ENCODE measurements at places on chromosomes 1 and 21.
A peak's percentile ranks its signal among the peaks of the same experiment; 100 is the strongest.

GRCh38 chr1:94514095-94514727 lies 27.3 kb downstream of the F3 start:
- DNase-seq = no peak

GRCh38 chr21:16426936-16427335 lies 697.2 kb downstream of the USP25 start:
- no peak for DNase-seq

DNA sequence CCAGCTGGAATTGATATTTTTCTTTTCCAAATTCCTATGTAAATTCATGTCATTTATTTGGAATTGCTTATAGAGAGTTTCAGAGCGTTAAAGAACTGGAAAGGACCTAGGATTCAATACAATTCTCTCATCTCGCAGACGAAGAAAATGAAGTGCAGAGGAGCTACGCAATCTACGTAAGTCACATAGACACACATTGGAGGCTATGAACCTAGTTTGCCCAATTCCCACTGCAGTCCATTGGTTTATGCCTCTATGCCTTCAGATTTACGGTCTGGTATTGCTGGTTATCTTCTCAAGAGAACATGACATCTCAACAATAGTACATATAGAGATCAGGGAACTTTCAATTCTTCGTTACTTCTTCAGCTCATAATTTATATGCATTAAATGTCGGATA lies 971 bp upstream of the RNF2 start:
- DNase-seq = no peak

GRCh38 chr1:10388387-10388715 lies 10.5 kb upstream of the PGD start:
- no peak for DNase-seq

GRCh38 chr1:206904423-206905142 lies 7.3 kb downstream of the IL24 start:
- no peak for DNase-seq

- DNase-seq = no peak
Measured at GRCh38 chr1:155009221-155009711, 6.7 kb downstream of the ZBTB7B start.

- no peak for DNase-seq
Measured at GRCh38 chr21:29208682-29209059, 78.2 kb downstream of the MAP3K7CL start.

GRCh38 chr1:219717536-219717935 lies 104.6 kb upstream of the ZC3H11B start:
- no peak for DNase-seq

GRCh38 chr1:88466899-88467580 lies 217.0 kb upstream of the PKN2 start:
- DNase-seq = no peak

- DNase-seq = no peak
Measured at GRCh38 chr1:13759072-13759471, 59.1 kb downstream of the PRDM2 start.

DNA sequence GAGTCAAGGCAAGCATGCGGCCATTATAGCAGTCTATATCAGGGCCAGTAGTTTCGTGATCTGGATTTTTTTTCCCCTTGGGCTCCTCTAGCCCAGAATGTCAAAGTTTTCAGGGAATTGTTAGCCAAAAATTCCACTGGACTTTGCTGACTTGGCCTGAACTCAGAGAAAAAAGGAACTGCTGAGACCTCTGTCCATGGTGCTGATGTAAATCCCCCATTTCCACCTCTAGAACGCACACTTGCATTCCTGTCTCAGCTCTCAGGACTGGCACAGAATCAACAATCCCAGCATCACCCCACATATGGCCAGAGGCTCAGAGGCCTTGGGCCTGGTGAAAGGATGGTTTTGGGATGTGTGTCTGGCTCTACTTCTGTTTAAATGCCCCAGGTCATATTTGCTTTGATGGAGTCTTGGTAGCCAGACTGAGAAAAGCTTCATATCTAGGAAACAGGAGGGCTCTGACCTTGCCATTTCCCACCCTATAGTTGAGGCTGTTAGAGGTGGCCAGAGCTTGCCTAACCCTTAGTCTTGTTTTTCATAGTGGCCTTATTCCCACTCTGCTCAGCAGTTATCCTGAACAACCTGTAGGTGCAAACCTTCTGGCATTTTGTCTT lies 16.9 kb upstream of the EFCAB14 start:
- no peak for DNase-seq

DNA sequence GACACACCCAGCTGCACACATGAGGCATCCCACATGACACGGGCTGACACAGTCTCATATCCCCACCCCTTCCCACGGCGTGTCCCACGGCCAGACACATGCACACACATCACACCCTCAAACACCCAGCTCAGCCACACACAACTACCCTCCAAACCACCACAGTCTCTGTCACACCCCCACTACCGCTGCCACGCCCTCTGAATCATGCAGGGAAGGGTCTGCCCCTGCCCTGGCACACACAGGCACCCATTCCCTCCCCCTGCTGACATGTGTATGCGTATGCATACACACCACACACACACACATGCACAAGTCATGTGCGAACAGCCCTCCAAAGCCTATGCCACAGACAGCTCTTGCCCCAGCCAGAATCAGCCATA lies 22.6 kb downstream of the PODN start:
- no peak for DNase-seq

GRCh38 chr1:57024855-57025254 lies 59.0 kb upstream of the C8B start:
- DNase-seq = no peak

DNA sequence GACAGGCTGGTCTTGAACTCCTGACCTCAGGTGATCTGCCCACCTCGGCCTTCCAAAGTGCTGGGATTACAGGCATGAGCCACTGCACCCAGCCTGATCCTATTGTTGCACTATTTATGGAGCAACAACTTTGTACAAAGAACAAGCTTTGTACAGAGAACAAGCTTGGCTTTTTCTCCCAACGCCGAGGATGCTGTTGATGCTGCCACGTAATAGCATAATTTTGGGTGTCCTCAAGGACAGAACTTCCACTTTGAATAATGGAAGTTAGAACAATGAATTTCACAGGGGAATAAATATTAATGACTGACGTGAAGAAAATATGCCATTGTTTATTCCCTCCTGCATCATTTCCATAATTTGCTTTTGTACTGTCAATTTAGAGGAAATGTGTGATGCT lies 12.8 kb upstream of the RBP7 start:
- no peak for DNase-seq

DNA sequence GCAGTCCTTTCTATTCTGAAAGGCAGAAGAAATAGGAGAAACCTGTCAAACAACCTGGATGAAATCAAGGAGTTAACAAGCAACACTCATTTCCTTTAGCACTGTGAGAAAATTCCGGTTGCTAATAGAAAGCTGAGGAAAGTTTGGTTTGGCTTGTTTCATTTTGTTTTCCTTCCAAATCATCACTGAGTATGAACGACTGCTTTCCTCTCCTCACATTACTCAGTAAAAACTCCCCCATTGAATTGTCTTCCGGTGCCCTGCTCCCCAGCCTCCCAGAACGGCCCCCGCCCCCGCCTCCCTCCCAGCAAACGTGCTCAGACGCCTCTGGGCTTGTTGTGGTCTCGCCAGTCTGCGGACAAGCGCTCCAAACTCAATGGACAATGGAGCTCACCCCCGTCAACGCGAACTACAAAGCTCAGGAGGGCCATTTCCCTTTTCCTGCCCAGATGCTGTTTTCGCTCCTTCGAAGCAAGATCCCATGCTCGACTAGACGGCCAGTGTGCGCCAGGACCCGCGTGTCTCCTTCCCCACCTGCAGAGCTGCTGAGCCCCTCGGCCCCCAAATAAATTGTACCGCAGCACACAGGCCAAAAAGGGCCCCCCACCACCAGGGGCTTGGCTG lies 747 bp downstream of the STX6 start:
- DNase-seq = no peak

- DNase-seq = peak; percentile 59
Measured at GRCh38 chr1:93779540-93780165, 98.0 kb upstream of the BCAR3 start.

- no peak for DNase-seq
Measured at GRCh38 chr1:216535059-216535458, 111.8 kb upstream of the USH2A start.

DNA sequence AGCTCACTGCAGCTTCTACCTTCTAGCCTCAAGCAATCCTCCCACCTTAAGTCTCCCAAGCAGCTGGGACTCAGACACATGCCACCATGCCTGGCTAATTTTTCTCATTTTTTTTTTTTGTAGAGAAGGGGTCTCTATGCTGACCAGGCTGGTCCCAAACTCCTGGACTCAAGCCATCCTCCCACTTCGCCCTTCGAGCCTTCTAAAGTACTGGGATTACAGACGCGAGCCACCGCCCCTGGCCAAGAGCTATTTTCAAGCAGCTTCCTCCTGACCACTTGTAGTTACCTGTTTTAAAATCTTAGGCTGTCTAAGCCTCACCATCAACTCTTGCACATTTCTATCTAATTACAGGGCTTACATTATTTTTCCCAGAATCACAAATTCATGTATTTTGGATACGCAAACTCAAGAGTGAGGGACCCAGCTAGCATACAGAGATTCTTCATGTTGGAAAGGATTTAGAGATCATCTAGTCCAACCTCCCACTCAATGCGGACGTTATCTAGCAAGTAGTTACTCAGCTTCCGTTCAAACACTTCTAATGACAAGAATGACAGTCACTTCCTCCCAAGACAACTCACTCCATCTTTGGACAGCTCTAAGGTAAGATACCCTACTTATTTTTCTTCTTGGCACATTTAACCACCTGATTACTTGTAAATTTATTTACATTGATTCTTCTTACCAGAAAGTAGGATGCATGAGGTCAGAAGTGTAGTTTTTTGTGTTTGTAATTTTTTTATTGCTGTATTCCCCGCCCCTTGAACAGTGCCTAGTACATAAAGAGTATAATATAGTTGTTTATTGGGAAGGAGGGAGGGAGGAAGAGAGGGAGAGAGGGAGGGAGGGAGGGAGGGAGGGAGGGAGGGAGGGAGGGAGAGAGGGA lies 65.4 kb downstream of the LUZP1 start:
- no peak for DNase-seq

DNA sequence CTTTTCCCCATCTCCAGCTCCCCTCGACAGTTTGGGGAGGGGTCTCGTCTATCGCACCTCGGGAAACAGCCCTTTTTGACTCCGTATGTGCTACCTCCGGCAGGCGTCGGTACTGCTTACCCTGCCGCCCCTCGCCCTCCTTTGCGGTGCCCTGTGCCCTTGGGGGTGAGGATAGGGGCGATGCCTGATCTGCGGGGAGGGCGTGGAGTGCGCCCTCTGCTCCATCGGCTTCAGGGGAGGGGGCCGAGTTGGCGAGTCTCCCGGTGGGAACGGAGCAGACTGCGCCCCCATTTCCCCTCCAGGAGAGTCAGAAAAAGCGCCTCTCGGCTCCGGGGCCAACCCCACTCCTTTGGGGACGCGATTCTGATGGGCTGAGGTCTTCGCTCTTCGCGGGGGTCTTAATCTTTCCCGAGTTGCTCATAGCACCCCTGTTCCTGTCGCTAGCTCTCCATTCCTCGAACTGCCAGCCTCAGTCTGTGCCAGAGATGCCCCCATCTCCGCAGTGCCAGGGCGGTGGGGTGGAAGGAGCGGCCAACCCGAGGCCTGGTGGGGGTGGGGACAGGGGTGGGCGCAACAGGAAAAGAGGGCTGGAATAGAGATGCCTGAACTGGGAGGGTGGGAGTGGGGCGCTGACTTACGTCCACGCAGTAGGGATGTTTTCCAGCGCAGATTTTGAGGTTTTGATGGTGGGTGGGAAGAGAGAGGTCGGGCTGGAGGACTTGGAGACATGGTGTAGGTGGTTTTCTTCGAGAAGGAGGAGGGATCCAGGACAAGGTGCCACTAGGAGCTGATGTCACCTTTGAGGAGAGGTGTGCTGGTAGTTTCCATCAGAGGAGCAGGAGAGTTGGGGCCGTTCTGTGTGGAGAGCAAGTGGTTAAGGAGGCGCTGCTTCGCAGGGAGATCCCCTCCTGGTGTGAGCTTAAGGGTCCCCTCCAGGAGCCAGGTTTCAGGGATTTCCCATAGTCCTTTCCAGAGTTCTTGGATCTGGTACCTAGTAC lies 674 bp downstream of the PPFIA4 start:
- no peak for DNase-seq

GRCh38 chr1:39902460-39902807 lies 717 bp upstream of the MYCL start:
- no peak for DNase-seq

- DNase-seq = no peak
Measured at GRCh38 chr1:168466092-168466713, 77.6 kb downstream of the XCL2 start.

- no peak for DNase-seq
Measured at GRCh38 chr1:204441558-204441957, 29.9 kb upstream of the PPP1R15B start.

DNA sequence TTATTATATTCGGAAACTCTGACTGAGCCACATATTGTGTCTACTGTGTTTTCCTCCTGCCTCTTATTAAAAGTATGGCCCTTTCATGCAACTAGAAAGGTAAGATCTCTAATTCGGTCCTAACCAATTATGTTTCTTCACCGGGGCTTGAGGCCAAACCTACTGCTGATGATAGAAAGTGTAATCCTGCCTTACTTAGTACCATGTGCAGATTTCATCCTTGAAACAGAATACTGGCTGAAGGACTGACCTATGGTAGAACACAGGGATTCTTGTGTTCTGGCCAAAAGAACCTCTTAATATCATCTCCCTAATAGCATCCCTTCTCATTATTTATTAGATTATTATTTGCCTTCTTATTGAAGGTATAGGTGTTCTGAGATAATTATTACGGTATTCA lies 72.6 kb downstream of the TOR3A start:
- no peak for DNase-seq

DNA sequence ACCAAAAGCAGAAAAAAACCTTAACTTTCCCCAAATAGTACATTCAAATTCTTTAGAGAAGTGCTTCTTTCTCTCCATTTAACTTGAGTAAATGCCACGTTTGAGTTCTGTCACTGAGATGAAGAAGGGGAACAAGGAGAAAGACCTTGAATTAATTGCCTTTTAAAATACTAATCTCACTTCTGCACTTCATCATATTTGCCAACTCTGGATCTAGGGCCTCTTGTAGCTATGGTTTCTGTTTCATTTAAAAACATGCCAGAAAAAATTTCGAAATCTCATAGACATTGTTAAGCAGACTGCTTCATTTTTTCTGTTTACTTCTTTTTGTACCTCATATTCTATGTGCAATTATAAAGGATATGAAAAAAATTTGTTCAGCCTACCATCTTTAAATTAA lies 24.6 kb downstream of the MIXL1 start:
- DNase-seq = peak; percentile 17

- DNase-seq = no peak
Measured at GRCh38 chr1:229835226-229835625, 209.2 kb downstream of the URB2 start.

- DNase-seq = peak; percentile 93
Measured at GRCh38 chr1:77039739-77040138, 172.5 kb downstream of the ST6GALNAC5 start.

DNA sequence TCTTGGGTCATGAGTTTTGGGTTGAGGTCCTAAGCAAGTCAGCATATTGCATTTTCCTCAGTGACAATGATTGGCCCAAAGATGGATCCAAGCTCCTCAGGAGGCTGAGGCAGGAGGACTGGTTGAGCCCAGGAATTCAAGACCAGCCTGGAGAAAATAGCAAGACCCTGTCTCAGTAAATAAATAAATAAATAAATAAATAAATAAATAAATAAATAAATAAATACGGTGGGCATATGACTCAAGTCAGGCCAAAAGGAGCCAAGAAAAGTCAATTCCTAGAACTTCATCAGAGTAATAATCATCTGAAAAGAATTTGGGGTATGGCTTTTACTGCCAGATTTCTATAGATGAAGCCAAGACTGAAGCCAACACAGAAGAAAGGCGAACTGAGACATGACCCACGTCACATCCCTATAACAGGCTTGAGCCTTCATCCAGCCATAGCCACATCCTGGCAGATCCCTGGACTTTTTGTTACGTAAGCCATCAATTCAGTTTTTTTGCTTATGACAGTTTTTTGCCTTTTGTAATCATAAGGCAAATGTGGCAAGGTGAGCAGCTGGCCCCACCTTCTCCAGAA lies 88.5 kb upstream of the NFASC start:
- no peak for DNase-seq
